ENCODE measurements at places on chromosomes 4 and X. TPM values are rescaled to one million over a fixed set of nuclear protein-coding genes. Genes with fewer than 3 reads are reported as not detected.

DNA sequence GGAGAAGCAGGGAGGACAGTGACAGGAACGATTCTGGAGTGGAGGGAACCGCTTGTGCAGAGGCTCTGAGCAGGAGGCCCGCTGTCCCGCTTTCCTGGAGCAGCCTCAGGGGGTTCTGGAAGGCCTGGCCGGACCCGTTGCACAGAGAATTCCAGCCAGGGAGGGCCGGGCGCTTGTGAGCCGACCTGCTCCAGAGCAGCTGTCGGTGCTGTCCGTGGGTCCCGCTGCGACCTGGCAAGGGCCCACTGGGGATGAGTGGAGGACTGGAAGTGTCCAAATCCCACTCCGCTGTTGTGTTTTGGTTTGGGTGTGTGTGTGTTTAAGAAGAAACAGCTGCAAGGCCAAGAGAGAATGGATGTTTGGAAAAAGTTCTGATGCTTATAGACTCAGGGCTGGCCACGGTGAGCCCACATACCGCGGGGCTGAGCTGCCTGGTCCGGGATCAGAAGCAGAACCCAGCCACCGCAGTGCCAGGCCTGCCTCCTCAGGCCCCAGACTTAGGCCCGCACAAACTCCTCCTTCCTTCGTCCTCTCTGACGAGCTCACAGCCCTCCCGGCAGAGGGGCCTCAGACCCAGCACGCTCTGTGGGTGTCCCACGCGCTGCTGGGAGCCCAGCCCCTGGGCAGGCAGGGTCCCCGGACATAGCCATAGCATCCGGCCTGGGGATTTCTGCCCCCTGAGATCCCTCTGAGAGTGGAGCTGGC is 73.9 kb downstream of the HTRA3 start:
- DNase-seq = no peak

- DNase-seq = no peak
These were observed 280.7 kb upstream of the KLHL4 start for GRCh38 chrX:87236830-87237440.

DNA sequence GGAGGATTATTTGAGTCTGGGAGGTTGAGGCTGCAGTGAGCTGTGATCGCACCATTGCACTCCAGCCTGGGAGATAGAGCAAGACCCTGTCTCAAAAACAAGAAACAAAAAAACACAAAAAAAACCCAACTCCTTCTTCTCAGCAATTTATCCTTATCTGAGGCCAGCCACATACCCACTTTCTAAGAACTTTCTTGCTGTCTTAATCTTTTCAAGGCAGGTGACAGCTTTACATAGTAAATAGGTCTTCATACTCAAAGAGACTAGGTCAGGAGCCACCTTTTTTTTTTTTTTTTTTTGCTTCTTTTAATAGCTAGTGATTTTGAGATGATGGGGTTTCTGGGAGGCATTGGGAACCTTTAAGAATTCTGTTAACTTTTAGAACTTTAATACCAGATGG is 26.1 kb upstream of the ZCCHC13 start:
- DNase-seq = no peak

- DNase-seq = no peak
These were observed 364.6 kb downstream of the ZIC3 start for GRCh38 chrX:137930533-137930932.

DNA sequence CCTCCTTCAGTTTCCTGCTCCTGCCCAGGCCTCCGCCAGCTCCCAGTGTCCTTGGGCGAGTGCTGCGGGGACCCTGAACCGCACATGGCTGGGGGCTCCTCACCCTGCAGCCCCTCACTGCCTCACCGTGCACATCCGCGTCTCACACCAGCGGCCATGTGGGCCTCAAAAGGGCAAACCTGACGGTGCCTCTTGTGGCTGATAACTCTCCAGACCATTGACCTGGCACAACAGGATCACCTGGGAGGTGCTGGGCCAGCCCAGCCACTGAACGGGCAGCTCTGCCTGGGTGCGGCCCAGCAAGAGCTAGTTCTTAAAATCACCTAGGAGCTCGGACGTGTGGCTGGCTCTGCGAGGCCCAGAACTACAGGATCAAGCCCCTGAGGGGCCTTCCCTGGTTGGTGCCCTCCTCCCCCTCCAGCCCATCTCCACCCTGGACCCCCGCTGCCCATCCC is 4.1 kb upstream of the S100P start:
- no peak for DNase-seq

- peak; percentile 42 for DNase-seq
These were observed 56.5 kb downstream of the ANTXR2 start for GRCh38 chr4:80016506-80016905.

GRCh38 chrX:1502853-1503252 is 34.1 kb downstream of the P2RY8 start:
- DNase-seq = no peak

DNA sequence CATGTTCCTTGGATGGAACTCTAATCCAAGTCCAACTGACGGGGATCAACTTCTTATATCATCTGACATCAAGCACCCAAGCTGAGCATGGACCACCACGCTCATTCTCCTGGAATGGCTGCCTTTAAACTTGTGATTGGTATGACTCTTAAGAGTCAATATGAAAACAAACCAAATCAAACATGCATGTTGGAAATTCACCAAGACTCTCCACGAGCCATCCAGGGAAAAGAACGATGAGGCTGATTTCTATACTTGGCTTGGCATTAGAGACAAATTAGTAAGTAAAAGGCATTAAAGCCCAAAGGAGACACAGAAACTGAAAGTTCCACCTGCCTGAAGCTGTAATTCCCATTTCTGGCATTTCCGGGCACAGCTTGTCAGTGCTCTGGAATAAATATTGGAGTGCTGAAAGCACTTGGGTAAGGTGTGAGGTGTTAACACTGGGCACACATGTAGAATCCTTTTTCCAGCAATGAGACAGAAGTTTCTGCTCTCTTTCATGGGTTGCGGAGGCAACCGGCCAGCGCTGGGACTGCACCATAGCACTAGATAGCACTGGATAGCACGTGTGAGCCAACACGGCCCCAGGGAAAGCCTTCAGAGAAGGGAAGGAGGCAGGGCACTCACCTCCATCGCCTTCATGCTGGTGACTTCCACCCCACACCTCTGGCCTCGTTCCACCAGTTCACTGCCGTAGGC is 42.1 kb upstream of the CENPU start:
- no peak for DNase-seq

- DNase-seq = no peak
These were observed 494.9 kb downstream of the GALNTL6 start for GRCh38 chr4:172308078-172308477.

DNA sequence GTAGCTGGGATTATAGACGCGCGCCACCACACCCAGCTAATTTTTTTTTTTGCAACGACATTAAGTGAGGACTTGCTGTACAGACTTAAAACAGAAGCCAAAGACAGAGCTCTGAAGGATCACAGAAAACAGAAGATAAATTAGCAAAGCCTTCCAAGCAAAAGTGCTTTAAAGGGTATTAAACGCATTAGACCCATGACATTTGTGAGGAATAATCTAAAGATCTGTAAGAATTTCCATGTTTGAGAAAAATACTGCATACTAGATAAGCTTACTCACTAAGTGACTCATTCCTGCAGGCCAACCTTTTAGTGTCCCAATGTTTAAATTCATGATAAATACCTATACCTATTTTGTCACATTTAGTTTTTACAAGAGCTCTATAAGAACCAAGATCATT is 27.4 kb downstream of the SMARCA1 start:
- peak; percentile 3 for DNase-seq

- DNase-seq = peak; percentile 13
These were observed 1.6 kb upstream of the RBM46 start for GRCh38 chr4:154779362-154779947.

- no peak for DNase-seq
These were observed 195.9 kb downstream of the SHOX start for GRCh38 chrX:826448-826847.

DNA sequence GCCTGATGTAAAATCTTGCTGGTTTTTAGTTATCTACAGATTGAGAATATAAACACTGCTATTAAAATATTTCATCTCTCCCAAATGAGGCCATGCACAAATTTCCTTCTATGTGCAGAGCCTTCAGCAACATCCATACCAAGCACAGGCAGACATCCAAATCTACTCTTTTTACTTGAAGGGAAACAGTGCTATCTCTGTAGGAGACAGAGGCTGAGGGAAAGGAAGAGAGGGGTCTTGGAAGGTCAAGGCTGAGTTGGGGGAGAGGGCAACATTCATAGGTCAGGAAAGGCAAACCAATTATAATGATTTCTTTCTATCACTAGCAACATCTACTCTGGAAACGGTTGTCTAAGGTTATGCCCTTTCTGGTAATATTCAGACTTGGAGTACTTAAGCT is 240.2 kb downstream of the CBR4 start:
- no peak for DNase-seq

DNA sequence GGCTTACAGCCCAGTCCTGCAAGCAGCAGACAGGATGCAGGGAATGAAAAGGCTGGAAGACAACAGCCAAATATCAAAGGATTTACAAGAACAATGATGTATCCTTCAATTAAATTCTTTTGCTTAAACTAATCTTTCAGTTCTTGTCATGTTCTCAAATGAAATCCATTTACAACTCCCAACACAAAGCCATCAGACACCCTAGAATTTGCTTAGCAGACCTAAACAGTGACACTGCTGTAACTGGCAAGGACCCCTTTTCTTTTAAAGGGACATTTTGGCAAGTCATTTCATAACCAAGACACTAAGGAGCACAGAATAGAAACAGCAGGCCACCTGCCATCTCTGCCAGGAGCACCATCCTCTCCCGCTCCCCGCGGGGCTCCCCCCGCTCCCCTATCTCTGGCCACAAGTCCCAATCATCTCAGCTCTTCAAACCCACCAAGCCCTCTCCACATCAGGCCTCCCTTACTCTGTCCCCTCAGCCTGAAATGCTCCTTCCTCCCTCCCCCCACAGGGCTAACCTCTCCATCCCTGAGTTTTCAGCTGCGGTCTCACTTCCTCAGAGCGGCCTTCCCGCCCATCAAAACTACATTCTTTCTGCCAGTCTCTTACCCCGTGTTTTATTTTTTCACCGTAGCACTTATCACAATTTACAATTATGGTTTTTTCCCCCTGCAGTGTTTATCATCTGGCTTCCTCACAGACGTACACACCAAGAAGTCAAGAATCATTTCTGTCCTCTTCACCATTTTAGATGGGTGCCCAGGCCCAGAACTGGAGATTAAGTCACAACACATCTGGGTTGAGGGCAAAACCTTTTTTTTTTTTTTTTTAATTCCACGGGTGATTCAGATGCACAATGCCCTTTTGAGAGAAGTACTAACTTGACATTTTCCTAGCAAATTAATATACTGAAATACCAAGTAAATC is 45.8 kb downstream of the TSPAN5 start:
- DNase-seq = no peak

DNA sequence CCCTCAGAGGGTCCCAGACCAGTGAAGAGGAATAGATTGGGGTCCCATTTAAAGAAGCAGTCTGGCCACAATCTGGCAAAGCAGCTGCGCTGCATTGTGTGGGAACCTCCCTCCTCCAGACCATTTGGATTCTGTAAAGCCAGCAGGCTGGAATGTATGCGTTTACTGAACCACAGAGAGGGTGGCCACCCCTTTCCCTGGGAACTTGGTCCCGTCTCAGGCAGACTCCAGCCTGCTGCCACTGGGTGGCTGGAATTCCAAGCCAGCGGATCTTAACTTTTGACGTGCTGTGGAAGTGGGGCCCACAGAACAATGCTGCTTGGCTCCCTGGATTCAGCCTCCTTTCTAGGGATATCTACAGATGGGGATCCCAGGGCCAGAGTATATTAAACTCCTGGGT is 307.2 kb downstream of the DACH2 start:
- no peak for DNase-seq

DNA sequence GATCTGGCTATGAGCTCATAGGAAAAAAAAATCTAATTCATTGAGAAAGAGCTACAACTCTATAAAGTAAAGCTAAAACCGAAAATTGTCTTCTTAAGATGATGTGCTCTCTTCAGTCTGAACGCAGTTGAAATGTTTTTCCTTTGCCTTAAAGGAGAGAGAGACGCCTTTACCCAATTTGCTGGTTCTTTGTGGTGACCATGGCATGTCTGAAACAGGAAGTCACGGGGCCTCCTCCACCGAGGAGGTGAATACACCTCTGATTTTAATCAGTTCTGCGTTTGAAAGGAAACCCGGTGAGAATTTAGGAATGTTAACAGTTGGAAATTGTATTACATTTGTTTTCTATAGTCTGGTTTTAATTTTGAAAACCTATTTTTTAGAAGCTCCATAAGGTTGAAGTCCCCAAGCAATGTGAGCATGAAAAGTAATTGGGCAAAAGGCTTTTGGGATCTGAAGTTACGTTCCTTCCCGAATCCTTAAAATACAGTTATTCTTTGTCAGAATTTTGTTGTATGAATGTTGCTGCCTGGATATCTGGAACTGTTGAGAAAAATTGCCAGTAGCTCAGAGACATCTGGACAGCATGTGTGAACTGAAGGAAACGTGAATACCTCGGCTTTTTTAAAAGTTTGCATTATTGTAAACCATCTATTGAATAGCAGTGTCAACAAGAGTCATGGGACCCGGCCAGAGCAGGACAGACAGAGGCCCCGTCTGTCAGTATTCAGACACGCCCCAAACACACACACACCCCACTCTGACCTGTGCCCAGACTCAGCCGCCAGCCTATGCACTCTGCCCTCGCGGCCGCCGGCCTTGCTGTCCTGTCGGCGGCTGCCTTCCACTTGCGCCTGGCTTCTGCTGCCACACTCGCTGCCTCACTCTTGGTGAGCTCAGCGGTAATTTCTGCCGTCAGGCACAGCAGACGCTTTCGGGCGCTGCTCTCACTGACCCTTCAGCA is 9.9 kb downstream of the PIGG start:
- no peak for DNase-seq

GRCh38 chrX:78573630-78574029 is 85.5 kb downstream of the RTL3 start:
- DNase-seq = no peak

- DNase-seq = no peak
These were observed 307.5 kb upstream of the SLIT2 start for GRCh38 chr4:19944251-19944650.

- DNase-seq = no peak
These were observed 418.9 kb upstream of the CPEB2 start for GRCh38 chr4:14583331-14583730.

GRCh38 chr4:150694438-150694837 is 112.5 kb downstream of the MAB21L2 start:
- no peak for DNase-seq

GRCh38 chr4:42347076-42347475 is 50.2 kb upstream of the SHISA3 start:
- no peak for DNase-seq

GRCh38 chr4:65089666-65090065 is 580.6 kb downstream of the EPHA5 start:
- peak; percentile 29 for DNase-seq

DNA sequence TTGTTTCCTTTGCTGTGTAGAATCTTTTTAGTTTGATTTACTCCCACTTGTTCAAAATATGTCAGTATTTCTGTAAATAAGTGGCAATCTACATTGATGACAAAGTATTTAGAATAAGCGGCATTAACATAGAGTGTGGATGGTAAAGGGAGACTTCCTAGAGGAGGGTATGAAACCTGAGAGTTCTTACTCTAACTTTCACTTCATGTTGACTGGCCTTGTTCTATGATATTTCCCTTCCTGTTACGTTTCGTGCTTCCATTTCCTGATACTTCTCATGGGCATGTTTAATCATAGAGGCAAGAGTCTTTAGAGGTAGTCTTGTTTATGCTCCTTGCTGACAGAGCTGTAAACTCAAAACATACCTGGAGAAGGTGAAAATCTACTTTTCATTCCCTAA is 408.9 kb downstream of the GLUD2 start:
- no peak for DNase-seq

The PTTG2 gene
- total RNA-seq = not detected

The NDST4 gene
- not detected for total RNA-seq

The FAM53A gene
- 0.78 TPM for total RNA-seq

The MAMLD1 gene
- 5.2 TPM for total RNA-seq

The CPLX1 gene
- total RNA-seq = not detected

The PAK3 gene
- 0.88 TPM for total RNA-seq

The CTAG2 gene
- not detected for total RNA-seq

The SPANXA2 gene
- total RNA-seq = 75.6 TPM

The MAGEC2 gene
- total RNA-seq = 184 TPM

The PPARGC1A gene
- 0.24 TPM for total RNA-seq
